ENCODE measurements at places on chromosomes 11 and 22. TPM values are rescaled to one million over a fixed set of nuclear protein-coding genes. Genes with fewer than 3 reads are reported as not detected.
A peak's percentile ranks its signal among the peaks of the same experiment; 100 is the strongest.

Gene LIF
- polyA plus RNA-seq, result not detected

Gene CTNND1
- 0.95 TPM for polyA plus RNA-seq

GRCh38 chr11:2120359-2121100 lies 18.7 kb downstream of the IGF2 start:
- no peak for DNase-seq
- no peaks in the 10 kb centered on the region for H3K4me1 ChIP-seq
- H3K4me3 ChIP-seq, result no peak overlapping the region
- H3K27ac ChIP-seq, result no peak overlapping the region
- peaks cover 4% of the 10 kb centered on the region for H3K27me3 ChIP-seq

DNA sequence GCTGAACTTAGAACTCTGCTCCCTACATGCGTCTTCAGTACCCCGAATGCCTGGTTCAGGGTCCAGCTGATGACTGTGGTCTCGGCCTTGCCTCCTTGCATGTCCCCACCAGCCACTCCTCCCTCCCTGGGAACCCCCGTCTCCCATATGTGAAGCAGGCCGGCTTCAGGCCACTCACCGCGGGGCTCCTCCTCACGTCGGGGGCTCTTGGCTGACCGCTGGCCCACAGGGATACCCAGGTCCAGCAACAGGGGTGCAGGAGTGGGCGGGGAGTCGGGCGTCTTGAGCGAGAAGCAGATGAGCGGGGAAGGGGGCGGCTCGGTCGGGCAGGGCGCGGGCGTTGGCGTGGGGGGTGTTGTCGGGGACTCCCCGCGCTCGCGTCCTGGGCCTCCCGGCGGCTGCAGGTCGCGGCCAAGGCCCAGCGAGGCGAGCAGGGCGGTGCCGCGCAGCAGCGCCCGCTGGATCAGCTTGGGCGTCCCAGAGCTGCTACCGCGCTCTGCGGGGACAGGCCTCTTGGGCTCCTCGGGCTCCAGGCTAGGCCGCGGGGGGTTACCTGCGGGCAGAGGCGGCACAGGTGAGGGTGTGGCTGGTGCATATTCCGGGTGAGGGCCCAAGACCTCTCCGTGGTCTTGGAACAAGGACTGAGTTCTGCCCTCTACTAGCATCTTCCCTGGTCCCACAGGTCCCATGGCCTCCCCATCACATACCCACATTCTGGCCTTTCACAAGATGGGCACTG lies 3.8 kb upstream of the KCNK7 start:
- H3K36me3 ChIP-seq, result peaks cover 14% of the 10 kb centered on the region
- peaks cover 15% of the 10 kb centered on the region for H3K4me1 ChIP-seq
- no peaks in the 10 kb centered on the region for H3K27me3 ChIP-seq
- DNase-seq, result no peak
- no peak overlapping the region for H3K4me3 ChIP-seq

- no peak overlapping the region for H3K27ac ChIP-seq
- no peaks in the 10 kb centered on the region for H3K4me1 ChIP-seq
- no peak overlapping the region for H3K4me3 ChIP-seq
- no peaks in the 10 kb centered on the region for H3K36me3 ChIP-seq
- no peaks in the 10 kb centered on the region for H3K27me3 ChIP-seq
- no peak for DNase-seq
These were observed 23.9 kb downstream of the RTN4RL2 start for GRCh38 chr11:57484141-57484710.

GRCh38 chr22:37509059-37509860 lies 10.0 kb downstream of the CARD10 start:
- H3K4me3 ChIP-seq, result no peak overlapping the region
- H3K4me1 ChIP-seq, result no peaks in the 10 kb centered on the region
- DNase-seq, result no peak

DNA sequence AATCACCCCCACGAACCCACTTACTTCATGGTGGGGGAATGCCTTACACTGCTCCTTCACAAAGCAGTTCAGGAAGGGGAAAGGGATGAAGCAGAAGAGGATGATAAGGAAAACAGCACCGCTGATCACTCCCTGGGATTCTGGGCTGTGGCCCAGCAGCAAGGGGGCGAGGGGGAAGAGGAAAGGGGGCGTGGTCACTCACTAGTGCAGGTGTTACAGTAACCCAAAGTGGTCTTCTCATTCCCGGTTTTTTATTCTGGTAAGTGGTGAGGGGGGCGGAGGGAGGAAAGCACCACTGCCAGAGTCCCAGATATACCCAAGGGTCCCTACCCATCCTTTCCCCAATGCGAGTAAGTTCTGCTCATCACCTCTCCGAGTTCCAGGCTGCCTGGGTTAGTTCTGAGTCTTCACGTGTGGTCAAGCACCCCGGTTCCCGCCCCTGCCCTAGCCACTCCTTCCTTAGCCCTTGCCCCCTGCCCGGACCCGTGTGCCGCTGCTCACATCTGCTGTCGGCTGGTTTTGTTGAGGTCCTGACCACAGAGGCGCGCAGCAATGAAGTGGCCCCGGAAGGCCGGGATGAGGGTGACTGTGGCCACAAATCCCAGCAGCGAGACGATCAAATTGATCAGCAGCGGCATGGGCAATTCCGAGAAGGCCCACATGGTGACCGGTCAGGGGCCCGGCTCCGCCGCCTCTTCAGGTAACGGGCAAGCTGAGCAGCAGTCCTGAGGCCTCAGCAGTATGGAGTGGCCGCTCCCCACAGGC lies 477 bp downstream of the DPAGT1 start:
- no peak for DNase-seq
- H3K36me3 ChIP-seq, result peaks cover 10% of the 10 kb centered on the region
- H3K27me3 ChIP-seq, result no peaks in the 10 kb centered on the region
- H3K4me1 ChIP-seq, result peaks cover 31% of the 10 kb centered on the region
- H3K4me3 ChIP-seq, result peak overlapping the region; percentile 97
- peak overlapping the region; percentile 95 for H3K27ac ChIP-seq

- no peak for DNase-seq
- H3K36me3 ChIP-seq, result no peaks in the 10 kb centered on the region
- H3K4me3 ChIP-seq, result no peak overlapping the region
- H3K27me3 ChIP-seq, result peaks cover 4% of the 10 kb centered on the region
These were observed 139.0 kb downstream of the BRD1 start for GRCh38 chr22:49688516-49689254.

- peak overlapping the region; percentile 85 for H3K4me3 ChIP-seq
- H3K27ac ChIP-seq, result peak overlapping the region; percentile 43
- peaks cover 2% of the 10 kb centered on the region for H3K36me3 ChIP-seq
- DNase-seq, result no peak
- H3K27me3 ChIP-seq, result no peaks in the 10 kb centered on the region
These were observed 4.0 kb downstream of the NAP1L4 start for GRCh38 chr11:2987881-2988861.

GRCh38 chr22:29704528-29705285 lies 15.1 kb upstream of the CABP7 start:
- no peak for DNase-seq
- H3K27me3 ChIP-seq, result no peaks in the 10 kb centered on the region
- H3K4me3 ChIP-seq, result no peak overlapping the region
